Tibial artery (tissue), 4 donors: ENCODE measurements at places on chromosomes 4 and X.

DNA sequence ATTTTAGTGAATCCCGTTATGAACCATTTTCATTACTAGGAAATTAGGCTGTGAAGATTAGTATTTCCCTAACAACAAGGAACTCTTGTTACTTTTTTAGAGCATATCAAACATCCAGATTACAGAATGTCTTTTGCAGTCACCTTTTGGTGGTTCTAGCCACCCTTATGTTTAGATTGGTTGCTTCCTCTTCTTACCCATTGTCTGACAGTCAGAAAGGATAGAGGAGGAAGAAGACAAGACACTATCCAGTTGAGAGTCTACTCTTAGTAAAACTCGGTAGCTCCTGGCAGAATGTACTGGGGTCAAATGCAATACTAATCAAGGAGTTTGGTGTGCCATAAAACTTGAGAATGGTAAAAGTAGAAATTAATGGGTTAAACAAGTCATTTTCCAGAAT lies 1.6 kb upstream of the GUCY1A1 start:
- DNase-seq, result no peak

- no peak for DNase-seq
Observed at GRCh38 chrX:134158821-134159512, 78.0 kb upstream of the CCDC160 start.

- no peak for DNase-seq
Observed at GRCh38 chr4:15006416-15007024, 4.2 kb downstream of the CPEB2 start.

- DNase-seq, result no peak
Observed at GRCh38 chr4:149676076-149676475, 139.6 kb downstream of the IQCM start.

- no peak for DNase-seq
Observed at GRCh38 chr4:23040539-23040938, 347.8 kb downstream of the GBA3 start.

- DNase-seq, result no peak
Observed at GRCh38 chr4:160826339-160826679, 1337.5 kb downstream of the FSTL5 start.

- DNase-seq, result no peak
Observed at GRCh38 chrX:77436682-77437081, 10.5 kb upstream of the FGF16 start.
